ENCODE measurements at places on chromosomes 6 and 20. TPM values are rescaled to one million over a fixed set of nuclear protein-coding genes. Genes with fewer than 3 reads are reported as not detected.
A peak's percentile ranks its signal among the peaks of the same experiment; 100 is the strongest.

GRCh38 chr6:158373214-158373613 is 60.9 kb downstream of the TULP4 start:
- DNase-seq: no peak

Gene PRKN
- total RNA-seq: 6.8 TPM

DNA sequence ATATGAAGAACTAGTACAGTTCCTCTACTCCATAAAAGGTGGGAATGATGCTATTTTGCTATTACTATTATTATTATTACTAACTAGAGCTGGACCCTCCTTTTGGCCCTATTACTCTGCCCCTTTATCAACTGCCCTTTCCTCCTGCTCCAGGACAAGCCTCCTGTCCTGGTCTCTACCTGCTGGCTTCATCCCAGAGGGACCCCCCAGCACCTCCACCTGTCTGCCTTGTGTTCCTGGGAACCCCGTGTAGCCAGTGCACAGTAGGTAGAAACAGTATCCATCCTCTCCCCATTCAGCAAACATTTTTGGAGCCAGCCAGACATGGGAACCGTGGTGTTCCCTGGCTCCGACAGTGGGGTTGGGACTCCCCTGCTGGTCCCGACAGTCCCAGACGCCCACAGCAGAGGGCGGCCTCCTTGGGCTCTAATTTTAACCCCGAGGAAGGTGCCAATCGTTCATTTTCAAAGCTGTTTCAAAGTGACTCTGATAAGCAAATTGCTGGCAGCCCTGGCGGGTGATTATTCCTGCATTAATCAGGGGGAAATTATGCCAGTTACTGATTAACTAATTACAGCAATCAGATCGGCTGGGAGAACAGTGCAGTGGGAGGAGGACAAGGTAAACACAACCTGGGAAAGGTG is 44.2 kb upstream of the MDGA1 start:
- DNase-seq: no peak

- no peak for DNase-seq
These were observed 11.8 kb downstream of the FAM110A start for GRCh38 chr20:845226-845868.

DNA sequence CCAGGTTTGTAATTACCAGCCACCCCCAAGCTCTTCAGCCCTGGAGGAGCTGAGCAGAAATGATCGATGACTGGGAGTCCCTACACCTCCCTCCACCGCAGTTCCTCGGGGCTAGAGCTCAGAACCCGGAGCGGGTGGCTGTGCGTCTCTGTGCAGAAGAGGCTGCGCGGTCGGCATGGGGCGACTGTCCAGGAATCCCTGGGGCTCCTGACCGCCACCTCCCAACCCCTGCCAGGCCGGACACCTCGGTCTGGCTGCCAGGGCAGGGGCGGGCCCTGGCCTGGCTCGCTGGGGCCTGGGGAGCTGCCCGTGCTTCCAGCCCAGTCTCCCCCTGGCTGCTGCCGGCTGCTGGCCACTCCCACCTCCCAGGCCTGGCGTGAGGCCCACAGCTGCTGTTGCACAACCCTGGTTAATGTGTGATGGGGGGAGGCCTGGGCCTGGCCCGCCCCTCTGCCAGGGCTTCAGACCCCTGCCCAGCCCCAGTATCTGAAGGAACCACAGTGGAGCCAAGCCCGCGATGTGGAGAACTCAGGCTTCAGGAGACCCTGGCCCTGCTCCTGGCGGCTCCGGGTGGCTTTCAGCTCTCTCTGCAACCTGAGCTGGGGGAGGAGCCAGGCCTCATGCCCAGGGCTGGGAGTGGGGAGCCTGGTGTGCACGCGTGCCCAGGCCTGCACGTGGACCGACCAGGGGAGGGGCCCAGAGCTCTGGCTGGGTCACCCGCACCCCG is 1.2 kb downstream of the SLC2A4RG start:
- peak; percentile 88 for DNase-seq

DNA sequence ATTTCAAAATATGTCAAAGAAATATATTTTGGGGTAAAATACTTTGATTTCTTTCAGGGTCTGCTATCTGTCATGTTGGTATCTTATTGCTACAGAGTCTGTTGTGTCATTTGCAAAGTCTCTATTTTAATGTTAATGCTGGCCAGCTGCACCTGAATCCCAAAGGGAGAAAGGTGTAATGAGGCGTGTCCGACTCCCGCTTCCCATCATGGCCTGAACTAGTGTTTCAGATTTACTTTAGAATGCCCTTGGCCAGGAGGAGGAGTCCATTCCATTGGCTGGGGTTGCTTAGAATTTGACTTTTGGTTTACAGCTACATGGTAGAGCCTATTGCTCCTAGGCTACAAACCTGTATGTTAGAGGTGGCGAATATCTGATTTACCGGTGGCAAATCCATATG is 69.3 kb downstream of the FAM50B start:
- no peak for DNase-seq

Gene RRAGD
- 5.6 TPM for total RNA-seq

Gene PACSIN1
- 3.6 TPM for total RNA-seq

GRCh38 chr6:9496837-9497236 is 918.0 kb downstream of the TFAP2A start:
- DNase-seq: no peak

DNA sequence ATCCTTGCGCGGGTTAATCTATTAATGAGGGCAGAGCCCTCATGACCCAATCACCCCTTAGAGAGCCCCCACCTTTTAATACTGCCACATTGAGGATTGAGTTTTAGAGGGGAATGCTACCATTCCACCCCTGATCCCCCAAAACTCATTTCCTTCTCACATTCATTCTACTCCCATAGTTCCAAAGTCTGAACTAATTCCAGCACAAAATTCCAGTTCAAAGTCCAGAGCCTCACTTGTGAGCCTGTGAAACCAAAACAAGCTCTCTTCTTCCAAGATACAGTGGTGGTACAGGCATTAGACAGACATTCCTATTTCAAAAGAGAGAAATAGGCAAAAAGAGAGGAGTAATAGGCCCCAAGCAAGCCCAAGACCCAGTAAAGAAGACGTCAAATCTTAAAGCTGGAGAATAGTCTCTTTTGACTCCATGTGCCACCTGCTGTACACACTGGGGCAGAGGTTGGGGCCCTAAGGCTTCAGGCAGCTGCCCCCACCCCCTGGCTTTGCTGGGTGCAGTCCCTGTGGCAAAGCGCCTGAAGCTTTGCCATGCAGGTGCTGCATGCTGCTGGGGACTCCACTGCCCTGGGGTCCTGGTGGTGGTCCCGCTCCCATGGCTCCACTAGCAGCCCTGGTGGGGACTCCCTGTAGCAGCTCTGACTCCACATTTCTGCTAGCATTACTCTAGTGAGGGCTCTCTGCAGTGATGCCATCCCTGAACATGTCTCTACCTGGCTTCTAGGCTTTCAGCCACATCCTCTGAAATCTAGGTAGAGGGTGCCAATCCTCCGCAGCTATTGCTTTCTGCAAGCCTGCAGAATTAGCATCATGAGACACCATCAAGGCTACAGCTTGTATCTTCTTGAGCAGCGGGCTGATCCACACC is 41.3 kb downstream of the RSPH3 start:
- no peak for DNase-seq

Gene OR12D3
- total RNA-seq: not detected

DNA sequence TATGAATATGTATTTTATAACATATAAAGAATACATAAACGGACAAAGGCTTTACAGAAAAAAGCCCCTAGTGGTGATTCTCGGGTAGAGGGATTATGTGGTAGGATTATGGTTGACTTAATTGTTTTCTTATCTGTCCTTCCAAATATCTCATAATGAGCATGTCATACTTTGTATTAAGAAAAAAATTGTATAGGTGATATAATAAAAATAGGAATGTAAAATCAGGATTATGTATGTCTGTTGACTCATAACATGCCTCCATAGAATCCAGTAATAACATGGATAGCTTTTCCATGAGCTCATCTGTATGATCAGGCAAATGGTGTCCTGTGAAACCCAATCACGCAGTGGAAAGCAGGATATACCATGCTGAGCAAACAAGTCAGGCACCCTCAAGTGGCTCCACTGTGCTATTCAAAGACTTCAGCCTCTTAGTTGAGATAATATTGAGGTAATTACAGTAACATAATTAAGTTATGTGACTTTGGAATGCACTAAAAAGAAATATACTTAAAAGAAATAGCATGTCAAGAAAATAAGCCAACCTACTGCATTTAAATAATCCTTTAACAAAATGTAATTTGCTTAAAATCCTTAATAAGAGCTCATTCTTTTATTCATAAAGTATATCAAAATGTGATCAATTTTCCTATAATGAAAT is 39.6 kb upstream of the PRELID3B start:
- no peak for DNase-seq

DNA sequence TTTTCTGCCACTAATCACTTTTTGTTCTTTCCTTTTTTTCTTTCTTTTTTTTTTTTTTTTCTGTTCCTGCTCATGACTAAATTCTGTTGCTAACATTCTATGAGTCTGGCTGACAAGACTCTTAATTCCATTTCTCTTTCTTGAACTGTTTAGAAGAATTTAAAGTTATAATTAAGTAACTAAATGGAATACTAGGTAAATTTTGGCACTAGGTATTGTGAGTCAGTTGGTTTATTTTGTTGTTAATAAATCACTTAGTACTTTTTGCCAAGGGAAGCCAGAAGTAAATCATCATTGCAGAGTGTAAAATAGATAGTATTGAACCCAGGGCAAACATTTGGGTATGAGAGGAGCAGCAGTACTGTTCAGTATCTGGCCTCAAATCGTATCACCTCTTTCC is 42.0 kb upstream of the PRDM1 start:
- DNase-seq: no peak

DNA sequence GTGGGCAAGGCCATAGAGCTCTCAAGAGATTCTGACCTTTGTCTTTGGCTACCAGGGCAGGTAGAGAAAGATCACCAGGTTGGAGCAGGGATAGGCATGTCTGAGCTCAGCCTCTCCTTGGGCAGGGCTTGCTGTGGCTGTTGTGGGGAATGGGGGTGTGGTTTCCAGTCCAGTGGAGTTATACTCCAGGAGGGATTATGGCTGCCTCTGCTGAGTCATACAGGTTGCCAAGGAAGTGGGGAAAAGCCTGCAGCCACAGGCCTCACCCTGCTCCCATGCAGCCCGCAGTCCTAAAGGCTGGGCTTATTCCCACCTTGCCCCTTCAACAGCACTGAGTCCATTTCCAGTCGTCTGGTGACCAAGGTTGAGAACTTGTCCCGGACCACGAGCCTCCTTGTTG is 21.9 kb downstream of the MEP1A start:
- DNase-seq: no peak

Gene TREM1
- 0.34 TPM for total RNA-seq

DNA sequence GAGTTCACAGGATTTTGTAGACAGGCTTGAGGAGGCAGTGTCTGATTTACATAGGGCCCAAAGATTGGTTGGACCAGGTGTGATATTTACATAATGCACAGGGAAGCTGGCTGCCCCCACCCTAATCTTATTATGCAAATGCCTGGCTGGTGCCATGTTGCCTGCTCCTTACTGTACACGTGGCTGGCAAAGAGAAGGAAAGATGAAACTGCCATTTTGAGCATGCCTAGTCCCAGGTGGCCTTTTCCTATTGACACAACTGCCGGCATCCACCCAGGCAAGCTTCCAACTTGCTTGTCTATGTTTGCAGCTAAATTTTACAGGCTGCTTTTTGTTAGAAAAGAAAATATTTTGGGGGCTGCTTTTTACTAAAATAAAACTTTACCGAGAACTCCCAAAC is 174.6 kb downstream of the LMBRD1 start:
- no peak for DNase-seq

GRCh38 chr6:72286911-72287311 is 335.0 kb upstream of the KCNQ5 start:
- no peak for DNase-seq

GRCh38 chr6:26394289-26394688 is 7.8 kb upstream of the BTN3A1 start:
- no peak for DNase-seq

DNA sequence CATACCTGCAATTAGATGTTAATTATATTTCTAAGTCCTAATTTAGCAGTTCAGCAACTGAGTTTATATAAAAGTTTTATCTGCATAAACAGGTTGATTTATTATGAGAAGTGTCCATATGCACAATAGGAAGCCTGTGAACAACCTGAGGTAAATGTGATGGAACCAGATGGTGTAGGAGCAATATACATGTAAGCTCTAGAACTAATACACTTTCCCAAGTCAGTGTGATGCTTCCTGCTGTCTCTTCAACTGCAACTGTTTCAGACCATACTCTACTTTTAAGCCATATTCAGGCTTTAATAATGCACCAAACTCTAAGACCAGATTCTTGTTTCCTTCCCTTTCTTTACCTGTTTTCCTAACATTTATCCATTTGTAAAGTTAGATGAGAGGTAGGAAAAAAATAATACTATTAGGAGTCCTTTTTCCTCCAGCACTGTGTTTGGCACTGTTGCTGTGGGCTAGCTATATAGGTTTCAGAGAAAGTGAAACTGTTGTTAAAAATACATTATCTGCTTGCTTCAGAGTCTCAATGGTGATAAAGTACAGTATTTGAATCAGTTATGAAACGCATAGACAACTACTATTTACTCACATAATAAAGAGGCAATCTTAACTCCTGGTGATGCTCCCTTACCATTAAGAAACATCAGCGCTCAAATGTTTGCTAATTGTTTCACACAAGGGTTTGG is 1009.3 kb downstream of the GRIK2 start:
- DNase-seq: no peak

GRCh38 chr20:24771542-24772061 is 177.5 kb upstream of the CST7 start:
- peak; percentile 25 for DNase-seq

DNA sequence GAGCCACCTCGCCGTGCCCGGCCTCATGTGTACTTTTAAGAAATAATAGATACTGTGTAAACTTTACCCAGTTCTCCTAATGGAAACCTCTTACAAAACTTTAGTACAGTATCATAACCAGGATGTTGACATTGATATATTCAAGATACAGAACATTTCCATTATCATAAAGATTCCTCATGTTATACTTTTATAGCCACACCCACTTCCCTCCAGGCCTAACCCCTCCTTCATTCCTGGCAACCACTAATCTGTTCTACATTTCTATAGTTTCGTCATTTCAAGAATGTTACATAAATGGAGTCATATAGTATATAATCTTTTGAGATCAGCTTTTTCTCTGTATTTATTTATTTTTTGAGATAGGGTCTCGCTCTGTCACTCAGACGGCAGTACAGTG is 52.6 kb upstream of the SALL4 start:
- DNase-seq: no peak

- no peak for DNase-seq
These were observed 598 bp downstream of the OGFR start for GRCh38 chr20:62805155-62805710.

DNA sequence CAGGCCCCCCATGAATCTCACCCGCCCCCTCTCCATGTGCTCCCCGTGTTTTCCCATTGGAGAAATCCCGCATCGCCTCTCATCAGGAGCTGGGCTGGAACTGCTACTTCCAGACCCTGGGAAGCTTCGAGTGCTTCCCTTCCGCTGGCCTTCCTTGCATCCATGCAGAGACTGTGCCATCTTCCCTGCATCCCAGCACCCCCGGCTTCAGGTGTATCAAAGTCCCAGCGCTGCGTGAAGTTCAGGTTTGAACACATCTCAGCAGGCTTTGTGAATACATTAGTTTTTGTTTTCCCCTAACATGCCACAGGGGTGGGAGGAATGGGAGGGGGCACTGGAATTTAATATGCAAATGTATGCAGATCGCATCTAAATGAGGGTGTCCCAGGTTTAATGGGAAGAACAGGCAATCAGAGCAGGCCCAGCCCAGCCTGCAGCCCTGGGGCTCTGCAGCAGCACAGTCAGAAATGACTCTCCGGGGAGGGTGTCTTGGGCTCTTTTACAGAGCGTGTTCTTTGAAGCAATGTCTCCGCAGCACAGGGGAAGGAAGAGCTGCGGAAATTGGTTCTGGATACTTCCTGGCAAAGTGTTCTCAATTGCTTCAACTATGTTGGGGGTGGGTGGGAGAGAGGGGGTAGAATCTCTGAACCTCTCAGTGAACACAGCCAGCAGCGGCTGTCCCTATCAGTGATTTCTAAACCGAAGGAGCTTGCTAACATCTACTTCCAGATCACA is 8.3 kb upstream of the MMP9 start:
- DNase-seq: no peak
